ENCODE measurements at places on chromosomes 3 and 15.

DNA sequence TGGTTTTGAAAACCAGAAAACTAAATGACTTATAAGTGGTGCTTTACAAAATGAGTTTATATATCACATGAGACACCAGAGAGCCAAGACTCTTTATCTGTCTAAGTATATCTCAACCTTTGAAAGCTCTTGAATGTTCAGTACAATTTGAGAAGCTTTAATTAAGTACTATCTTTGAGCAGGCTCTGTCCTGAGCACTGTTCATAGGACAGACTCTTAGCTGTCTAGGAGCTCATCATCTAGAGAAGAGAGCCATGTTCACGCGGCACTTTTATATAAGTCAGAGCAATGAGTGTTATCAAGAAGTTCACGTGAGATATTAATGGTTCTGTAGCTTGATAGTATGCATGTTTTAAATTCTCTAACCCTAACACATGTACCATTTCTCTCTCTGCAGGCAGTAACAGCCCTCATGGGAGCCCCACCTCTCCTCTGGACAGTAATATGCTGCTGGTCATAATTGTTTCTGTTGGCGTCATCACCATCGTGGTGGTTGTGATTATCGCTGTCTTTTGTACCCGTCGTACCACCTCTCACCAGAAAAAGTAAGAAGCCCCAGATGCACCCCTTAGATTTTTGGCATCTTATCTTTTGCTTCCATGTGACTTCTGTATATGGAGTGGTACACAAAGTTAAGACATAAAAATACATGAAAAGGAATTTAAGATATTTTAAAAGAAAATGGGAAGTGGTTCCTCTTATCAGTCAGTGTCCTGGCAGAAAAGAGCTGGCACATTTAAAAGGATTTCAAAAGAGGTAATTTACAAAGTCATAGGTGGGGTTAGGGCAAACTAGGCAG lies 86.0 kb downstream of the HCN4 start:
- DNase-seq, result no peak

- no peak for DNase-seq
These were observed 605.9 kb downstream of the ROBO1 start for GRCh38 chr3:79161941-79162340.

GRCh38 chr15:44529864-44530604 lies 6.9 kb upstream of the EIF3J start:
- DNase-seq, result no peak

DNA sequence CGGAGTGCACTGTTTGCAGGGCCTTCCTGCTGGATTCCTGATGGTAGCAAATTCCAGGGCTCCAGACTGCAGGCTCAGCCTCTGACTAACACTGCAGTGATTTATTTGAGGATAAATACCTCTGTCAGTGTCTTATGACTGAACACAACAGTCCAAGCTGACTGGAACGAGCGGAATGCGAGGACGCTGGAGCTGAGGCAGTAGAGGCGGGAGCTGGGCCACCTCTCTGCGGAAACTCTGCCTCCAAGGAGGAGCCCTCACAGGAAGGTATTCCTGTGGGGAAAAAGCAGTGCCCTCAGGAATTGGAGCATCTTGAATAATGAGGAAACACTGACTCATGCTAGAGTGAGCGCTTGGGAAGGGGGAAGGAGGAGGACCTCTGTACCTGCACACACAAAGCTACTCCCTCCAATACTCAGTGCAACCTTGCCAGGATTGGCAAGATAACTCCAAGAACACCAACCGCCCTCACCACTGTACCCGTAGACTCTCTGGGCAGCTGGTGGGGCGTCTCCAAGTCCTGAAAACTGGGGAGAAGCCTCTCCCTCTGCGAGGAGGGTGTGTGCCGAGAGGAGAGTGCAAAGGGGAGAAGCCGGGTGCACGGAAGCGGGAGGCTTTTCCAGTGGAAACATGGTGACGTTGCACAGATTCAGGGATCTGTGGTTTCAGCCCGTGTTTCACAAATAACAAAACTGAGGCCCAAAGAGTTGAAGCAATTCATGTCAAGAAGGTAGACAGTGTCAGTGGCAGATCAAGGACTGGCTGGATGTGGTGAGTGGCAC lies 43.0 kb downstream of the VGLL4 start:
- DNase-seq, result peak; percentile 55

DNA sequence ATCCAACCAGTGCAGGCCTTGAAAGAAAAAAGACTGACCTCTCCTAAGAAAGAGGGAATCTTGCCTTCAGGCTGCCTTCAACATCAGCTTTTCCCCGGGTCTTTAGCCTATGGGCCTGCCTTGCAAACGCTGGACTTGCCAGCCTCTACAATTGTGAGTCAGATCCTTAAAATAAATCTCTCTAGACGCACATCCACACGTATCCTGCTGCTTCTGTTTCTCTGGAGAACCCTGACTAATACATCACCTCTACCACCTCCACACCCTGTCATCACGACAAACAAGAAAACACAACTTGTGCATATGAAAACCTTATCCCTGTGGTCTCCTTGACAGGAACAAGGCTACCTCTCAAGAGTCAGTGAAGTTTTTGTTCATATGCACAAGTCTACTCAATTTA lies 11.8 kb downstream of the CYFIP1 start:
- no peak for DNase-seq

GRCh38 chr3:100334488-100335351 lies at the start of gene NIT2:
Gene NIT2, plus strand, starts transcription at chr3:100334757. Its CDS starts 35 bp downstream, at chr3:100334792.
- peak; percentile 84 for DNase-seq

DNA sequence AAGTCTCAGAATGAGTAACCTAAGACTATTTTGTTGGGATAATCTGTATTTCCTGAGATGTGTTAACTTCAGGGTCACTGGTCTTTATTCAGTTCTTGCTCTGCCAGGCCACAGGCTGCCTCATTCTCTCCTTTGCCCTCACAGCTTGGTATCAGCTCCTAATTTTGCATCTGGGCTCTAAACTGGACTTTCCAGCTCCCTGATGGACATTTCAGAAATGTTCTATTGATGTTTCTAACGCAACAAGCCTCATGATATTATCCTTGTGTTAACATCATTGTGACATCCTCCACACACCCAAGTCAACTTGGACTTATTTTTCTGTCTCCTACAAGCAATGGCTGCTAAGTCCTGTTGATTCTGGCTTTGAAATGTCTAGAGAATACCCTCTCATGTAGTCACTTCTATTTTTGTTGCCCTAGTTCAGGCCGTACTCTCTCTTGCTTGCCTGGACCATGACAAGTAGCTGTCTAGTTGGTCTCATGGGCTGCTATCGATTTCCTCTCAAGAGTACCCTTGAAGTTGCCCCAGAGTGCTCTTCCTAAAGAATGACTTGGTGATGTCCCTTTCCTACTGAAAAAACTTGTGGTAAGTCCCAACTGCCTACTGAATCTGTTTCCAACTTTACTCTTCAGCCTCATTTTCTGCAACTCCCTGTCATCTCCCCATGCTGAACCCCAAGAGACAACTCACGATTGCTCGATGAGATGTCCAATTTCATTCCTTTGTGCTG lies 52.7 kb downstream of the CHST2 start:
- DNase-seq, result no peak

DNA sequence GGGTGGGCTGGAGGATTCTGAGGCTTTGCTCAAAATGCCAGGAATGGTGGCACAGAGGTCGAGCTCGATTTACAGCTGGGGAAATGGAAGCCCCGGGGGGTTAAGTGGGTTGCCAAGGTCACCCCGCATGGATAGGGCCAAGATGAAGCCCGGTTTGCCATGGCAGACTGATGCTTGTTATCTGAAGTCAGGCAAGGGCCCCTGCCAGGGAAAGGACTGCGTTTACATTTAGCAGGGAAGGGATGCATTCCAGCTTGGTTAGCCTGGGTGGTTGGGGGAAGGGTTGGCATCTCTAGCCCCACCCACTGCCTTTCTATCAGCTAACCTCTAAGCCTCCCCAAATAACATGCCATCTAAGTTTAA lies 79.0 kb downstream of the RPLP1 start:
- DNase-seq, result no peak

- no peak for DNase-seq
These were observed 96.3 kb upstream of the ZBED2 start for GRCh38 chr3:111691293-111691909.

- no peak for DNase-seq
These were observed 54.7 kb downstream of the CRYGS start for GRCh38 chr3:186489507-186489906.

GRCh38 chr15:41630616-41631217 lies 29.5 kb upstream of the MGA start:
- no peak for DNase-seq

GRCh38 chr3:173138026-173138425 lies 3.0 kb downstream of the SPATA16 start:
- DNase-seq, result no peak
